ENCODE measurements at places on chromosomes 6 and 20.

GRCh38 chr20:48831718-48832404 lies 4.1 kb upstream of the PREX1 start:
- no peak for DNase-seq

GRCh38 chr6:107196152-107196551 lies 80.8 kb upstream of the BEND3 start:
- no peak for DNase-seq

DNA sequence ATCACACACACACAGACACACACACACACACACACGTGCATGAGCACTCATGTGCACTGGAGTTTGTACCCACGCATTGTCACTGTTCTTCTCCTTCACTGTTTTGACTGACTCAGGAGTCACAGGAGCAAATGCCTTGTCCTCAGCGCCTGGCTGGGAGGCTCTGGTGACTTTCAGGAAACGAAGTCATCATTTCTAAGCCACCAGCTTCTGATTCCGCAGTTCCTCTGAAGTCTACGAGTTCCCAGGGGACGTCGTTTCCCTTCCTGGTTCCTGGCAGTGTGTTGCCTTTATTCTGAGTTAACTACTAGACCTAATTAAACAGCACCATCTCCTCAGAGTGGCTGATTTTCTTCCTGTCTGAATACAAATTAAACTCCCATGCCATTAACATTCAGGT lies 82.2 kb upstream of the PMEPA1 start:
- no peak for DNase-seq

DNA sequence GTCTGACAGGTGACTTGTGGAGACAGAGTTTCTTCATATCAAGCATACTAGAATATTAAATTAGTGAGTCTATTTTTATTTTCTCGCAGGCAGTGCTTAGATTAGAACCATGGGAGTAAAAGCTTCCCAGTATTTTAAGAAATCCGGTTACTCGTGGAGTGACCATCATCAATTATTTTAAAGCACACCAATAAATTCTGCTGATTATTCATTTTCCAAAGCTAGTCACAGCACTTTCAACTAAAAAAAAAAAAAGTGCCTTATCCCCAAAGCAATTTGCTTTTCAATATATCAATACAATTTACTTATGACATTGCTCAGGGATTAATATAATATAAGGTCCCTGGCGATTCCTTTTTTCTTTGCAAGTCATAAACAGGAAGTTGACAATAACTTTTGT lies 26.3 kb upstream of the OLIG3 start:
- no peak for DNase-seq

DNA sequence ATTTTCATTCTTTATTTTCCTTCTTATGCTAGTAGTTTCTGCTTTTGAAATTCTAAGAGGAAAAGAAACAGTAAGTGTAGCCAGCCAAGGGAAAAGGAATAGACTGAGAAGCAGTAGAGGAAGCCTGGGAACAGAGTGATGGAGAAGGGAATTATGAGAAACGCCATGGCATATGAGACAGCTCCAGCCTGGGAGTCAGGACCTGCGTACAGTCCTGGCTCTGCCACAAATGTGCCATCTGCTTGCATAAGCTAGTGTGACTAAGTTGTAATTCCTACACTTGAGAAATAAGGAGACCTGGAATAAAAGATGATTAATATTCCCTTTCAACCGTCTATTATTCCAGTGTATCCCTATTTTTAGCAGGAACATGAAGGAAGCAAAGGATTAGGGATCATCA lies 47.5 kb downstream of the OSTM1 start:
- DNase-seq, result no peak

GRCh38 chr6:19587238-19587942 lies 249.8 kb upstream of the ID4 start:
- no peak for DNase-seq
